Stimulated activated naive CD8-positive, alpha-beta T cell treated with anti-CD3 and anti-CD28 coated beads, Interleukin-15, Interleukin-2, amounts not matched to agents 100 U/mL and 50 U/mL, for 24 hours (primary cell): ENCODE measurements at places on chromosomes 1 and 21.
A peak's percentile ranks its signal among the peaks of the same experiment; 100 is the strongest.

DNA sequence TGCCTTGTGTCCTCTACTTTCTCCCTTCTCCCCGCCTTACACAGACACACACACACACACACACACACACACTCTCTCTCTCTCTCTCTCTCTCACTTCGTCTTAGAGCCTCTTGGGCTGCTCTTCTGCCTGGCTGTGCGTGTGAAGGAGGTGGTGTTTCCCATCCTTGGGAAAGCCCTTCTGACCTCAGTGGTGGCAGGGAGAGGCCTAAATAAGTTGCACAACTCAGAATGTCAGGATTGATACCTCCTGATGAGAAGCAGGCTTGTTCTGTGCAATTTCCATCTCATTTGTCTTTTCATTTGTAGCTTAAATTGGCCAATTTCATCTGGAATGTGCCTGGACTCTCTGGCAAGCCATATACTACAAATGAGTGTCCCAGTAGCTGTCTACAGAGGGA lies 25.0 kb downstream of the LRRN2 start:
- no peak for DNase-seq

DNA sequence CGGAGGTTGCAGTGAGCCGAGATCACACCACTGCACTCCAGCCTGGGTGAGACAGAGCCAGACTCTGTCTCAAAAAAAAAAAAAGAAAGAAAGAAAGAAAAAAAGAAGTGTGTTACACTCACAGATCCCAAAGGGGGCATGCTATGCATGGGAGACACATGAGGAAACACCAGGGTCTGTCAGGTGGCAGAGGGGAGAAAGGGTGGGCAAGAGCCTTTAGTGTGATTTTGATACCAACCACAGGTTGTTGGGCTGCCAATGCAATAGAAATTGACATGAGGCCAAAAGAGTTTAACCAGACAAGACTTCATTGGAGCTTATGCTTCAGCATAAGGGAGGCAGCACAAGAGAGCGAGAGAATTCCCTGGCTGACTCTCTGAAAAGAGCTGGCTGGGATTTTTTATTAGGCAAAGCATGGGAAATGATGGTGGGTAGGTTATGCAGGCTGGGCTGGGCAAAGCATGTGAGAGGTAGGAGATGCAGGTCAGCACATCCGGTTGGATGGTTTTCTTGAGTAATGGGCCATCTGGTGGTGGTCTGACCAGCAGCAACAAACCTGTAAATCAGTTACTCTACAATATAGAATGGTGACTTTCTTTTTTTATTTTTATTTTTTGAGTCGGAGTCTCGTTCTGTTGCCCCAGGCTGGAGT lies 11.7 kb upstream of the EXTL1 start:
- DNase-seq, result no peak

DNA sequence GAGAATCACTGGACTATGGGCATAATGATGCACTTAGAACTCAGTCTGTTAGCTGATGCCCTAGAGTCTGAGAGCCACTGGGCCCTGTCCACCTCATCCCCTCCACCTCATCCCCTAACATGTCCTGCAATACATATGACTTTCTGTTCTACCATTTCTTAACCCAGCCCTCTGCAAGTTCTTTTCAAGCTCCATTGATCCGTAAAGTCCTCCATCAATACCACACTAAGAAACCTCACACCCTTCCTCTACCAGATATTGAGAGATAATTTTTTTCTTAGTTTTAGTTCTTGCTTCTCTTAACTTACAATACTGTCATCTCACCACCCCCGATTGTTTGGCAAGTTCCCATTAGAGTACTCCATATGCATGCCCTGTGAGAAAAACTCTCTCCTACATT lies 22.1 kb downstream of the FCRL4 start:
- DNase-seq, result no peak

DNA sequence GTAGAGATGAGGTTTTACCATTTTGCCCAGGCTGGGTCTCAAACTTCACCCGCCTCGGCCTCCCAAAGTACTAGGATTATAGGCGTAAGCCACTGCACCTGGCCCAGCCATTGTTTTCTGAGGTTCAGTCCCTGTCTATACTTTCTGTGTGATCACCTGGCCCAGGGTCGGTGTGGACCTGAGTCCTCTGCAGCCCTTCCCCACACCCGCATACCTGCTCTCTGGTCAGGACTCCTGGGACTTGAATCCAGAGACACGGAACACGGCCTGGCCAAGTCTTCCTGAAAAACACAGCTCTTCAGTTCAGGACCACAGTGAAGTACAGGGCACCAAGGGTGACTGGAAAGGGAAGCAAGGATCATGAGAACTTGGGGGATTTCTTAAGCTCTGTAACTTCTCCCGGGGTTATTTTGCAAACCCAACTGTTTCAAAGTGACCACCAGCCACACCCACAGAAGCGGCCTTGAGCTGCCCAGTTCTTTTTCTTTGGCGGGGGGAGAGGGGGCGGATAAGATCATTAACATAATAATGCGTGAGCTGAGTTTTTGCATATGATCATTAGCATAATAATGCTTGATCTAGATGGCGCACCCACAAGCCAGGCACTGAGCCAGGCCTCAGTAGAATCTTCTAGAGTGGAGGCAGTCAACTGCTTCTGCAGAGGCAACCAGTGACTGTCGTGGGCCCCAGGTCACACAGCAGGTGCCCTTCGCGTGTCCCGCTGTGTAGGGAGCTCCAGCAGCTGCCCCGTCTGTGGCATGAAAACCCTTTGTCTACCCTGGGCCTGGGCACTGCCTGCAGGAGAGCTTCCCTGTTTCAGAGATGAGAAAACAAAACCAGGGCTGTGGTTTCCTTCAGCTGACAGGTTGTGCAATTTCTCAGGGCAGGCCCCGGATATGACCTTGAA lies 1.7 kb upstream of the NADK start:
- DNase-seq, result peak; percentile 65

DNA sequence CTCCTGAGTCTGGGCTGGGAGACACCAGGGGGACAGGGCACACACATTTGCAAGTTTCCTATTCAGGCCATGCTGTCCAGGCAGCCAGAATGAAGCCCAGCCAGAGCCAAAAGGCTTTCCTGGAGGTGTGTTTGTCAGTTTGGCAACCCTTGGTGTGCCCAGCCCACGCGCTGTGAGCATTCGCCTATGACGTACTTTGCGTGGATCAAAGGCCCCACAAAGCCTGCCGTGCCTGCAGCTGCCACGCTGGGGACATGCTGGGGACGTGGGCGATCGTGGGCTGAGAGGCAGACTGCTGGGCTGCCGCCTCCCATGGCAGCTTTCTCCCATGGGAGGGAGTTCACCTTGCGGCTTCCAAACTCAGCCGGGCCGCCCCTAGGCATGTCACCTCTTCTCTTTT lies 57.5 kb downstream of the CD247 start:
- DNase-seq, result peak; percentile 50

- no peak for DNase-seq
Measured at GRCh38 chr1:34715139-34715538, 39.7 kb upstream of the GJB5 start.

DNA sequence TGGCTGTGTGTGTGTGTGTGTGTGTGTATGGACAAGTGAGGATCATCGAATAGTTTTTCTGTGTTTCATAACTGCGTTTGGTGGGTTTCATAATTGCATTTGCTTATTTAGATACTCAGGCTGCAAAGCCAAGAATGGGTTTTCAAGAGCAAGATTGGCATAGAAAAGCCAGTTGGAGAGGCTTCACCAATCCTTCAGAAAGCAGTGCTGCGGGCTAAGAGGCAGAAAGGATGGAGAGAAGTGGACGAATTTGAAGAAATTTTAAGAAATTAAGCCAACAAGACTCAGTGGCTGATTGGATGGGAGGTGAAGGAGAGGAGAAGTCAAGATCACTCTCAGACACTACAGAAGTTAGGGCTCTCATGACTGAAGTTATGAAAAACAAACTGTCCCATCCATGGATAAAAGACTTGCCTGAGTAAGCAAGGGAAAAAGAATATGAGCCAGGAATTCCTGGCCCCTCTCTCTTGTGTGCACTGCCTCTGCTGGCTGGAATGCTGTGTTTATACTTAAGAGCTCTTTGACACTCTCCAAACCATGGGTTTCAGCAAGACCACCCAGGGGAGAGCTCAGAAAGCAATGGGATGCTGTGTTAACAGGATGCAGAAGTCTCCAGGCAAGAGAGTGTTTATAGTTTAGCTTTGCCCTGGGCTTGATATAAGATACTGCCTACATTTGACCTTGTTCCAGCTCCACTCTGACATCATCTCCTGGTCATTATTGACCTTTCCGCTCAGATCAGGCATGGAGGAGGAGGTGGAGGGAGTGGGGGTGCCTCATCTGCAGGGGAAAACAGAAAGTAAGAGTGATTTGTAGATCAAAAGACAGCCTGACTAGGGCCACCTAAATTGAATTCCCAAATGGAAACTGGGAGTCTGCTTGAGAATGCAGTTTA lies 232.0 kb upstream of the PLXNA2 start:
- no peak for DNase-seq

- DNase-seq, result no peak
Measured at GRCh38 chr1:57898531-57898930, 474.7 kb upstream of the DAB1 start.

- peak; percentile 83 for DNase-seq
Measured at GRCh38 chr1:181424786-181425403, 58.4 kb upstream of the CACNA1E start.

- DNase-seq, result no peak
Measured at GRCh38 chr21:44741921-44742320, 30.5 kb upstream of the TSPEAR start.

GRCh38 chr21:25400427-25400826 lies 206.9 kb downstream of the MRPL39 start:
- no peak for DNase-seq

- DNase-seq, result no peak
Measured at GRCh38 chr1:82091729-82092128, 291.0 kb downstream of the ADGRL2 start.

DNA sequence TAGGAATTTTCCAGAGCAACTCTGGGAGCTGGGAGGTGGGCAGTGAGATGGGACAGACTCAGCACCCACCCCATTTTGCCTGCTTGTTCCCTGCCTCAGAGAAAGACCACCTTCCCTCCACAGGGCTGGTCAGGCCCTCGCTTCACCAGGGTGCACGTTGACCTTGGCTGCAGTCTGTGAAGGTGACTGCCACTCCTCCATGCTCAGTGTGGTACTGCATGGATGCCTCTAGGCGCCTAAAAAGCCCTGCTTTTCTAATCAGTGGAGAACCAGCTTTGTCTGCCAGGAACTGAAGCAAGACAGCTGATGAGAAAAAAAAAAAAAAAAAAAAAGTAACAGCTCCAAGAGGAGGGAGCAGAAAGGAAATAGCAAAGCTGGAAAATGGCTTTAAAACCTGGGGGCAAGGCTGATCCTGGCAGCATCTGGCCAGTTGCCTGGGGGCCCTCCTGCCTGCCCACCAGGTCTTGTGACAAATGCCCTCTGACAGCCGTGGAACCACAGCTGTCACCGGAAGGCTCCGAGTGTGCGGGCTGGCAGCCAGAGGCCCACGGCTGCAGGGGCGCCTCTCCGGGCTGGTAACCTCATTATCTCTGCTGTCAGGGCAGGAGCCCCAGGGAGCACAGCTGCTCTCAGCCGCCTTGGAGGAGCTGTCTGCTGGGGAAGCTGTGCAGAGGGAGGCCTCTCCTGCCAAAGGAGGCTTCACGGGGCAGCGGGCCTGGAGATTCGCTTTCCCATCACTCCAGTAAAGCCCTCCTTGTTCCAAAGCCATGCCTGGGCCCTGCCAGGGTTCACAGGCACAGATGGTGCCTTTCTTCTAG lies 13.7 kb downstream of the KIAA1614 start:
- DNase-seq, result no peak
